Stimulated activated CD8-positive, alpha-beta memory T cell treated with anti-CD3 and anti-CD28 coated beads, Interleukin-7, amount 100 ng/mL, for 1 hour (primary cell): ENCODE measurements at places on chromosomes 2 and 18.

GRCh38 chr2:10007921-10008808, 35.2 kb upstream of the KLF11 start:
- no peak for DNase-seq

- DNase-seq: no peak
Measured at GRCh38 chr18:43661570-43661969, 384.3 kb upstream of the SYT4 start.

DNA sequence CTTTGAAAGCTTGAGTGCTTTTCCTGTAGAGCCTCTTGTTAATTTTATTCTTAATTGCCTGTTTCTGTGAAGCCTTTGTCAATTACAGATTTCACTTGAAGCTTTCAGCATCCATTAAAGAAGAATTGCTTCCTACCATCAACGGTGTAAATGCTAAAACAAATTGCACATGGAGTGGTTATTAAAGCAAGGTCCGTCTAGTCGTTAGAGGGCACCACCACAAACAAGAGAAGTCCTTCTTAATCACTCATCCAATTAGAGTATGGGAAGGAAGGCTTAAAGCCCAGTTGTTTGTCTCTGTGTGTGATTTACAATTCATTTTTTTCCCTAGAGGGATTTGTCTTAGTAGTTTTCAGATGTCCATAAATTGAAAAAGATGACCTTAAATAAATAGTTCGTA, 1.6 kb downstream of the KCNJ3 start:
- no peak for DNase-seq

DNA sequence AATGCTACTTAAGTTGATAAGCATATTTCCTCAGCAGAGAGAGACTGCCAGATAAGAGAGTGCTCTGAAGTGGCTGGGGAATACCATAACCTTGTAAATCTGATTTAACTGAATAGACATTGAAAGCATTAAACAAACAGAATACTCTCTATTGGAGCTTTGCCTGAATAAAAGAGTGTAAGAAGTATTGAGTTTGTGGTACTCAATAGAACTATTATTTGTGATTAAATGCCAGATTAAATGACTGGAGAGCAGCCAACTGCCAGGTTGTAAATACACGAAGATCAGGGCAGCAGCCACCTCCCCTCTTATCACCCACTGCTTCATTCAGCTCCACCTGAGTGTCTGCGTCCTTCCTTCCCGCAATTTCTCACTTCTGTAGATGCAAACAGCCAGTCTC, 373.6 kb downstream of the DCDC2C start:
- no peak for DNase-seq

- DNase-seq: no peak
Measured at GRCh38 chr2:36455788-36456187, 100.2 kb downstream of the CRIM1 start.
